IPS DF 6.9 (cell line): ENCODE measurements at places on chromosomes 2 and 18.

GRCh38 chr2:36307441-36307840, 48.1 kb upstream of the CRIM1 start:
- no peak for DNase-seq

GRCh38 chr18:13525381-13526029, 200.9 kb downstream of the FAM210A start:
- DNase-seq = no peak

- DNase-seq = no peak
Observed at GRCh38 chr18:70158992-70159717, 46.3 kb downstream of the RTTN start.

DNA sequence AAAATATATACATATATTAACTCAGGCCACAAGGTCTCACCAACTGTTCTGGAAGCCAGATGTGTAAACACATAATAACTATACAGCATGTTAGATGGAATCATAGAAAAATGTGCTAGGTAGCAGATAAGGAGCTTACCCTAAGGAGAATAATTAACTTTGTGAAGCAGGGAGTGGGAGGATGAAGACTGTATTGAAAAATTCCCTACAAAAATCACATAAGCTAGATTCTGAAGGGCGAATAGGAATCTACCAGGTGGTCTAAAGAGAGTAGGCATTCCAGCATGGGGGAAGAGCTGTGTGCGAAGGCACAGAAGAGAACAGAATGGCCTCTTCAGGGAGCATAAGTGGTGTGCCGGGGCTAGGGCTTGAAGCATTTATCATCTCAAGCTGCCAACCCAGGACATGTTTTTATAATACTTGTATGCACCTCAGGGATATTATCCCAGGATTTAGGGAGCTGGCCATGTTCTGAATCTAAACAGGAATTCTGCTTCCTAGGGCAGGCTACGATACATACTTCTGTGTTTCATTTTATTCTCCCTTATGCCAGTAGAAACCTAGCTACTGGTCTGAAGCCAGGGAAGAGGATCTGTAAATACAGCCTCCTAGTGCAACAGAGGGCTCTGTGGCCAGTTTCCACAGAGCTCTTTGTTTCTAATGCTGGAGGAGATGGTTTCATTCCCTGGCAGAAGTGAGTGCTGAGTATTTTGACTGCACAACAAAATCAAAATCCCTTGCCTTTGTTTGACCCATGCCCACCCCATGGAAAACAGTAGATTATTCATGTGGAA, 56.7 kb downstream of the NEMP2 start:
- DNase-seq = no peak

GRCh38 chr2:241862093-241862492, 3.4 kb upstream of the PDCD1 start:
- no peak for DNase-seq

DNA sequence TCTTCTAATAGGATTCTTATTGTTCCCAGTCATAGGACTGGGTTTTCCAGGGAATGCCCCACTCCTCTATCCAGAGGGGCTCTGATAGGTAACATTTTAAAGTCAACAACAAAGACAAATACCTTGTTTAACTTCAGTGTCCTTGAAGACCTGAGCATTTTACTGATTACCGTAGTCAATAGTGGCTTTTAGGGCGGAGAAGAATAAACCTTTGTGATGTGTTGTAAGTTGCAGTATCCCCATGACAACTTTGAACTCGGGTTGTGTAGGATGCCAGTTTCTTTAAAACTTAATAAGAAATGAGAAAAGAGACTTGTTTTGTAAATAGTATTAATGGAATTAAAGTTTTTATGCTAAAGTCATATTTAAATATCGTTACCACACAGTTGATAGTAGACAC, 6.0 kb downstream of the GATA6 start:
- no peak for DNase-seq

- DNase-seq = no peak
Observed at GRCh38 chr2:239619369-239619768, 218.5 kb upstream of the HDAC4 start.

DNA sequence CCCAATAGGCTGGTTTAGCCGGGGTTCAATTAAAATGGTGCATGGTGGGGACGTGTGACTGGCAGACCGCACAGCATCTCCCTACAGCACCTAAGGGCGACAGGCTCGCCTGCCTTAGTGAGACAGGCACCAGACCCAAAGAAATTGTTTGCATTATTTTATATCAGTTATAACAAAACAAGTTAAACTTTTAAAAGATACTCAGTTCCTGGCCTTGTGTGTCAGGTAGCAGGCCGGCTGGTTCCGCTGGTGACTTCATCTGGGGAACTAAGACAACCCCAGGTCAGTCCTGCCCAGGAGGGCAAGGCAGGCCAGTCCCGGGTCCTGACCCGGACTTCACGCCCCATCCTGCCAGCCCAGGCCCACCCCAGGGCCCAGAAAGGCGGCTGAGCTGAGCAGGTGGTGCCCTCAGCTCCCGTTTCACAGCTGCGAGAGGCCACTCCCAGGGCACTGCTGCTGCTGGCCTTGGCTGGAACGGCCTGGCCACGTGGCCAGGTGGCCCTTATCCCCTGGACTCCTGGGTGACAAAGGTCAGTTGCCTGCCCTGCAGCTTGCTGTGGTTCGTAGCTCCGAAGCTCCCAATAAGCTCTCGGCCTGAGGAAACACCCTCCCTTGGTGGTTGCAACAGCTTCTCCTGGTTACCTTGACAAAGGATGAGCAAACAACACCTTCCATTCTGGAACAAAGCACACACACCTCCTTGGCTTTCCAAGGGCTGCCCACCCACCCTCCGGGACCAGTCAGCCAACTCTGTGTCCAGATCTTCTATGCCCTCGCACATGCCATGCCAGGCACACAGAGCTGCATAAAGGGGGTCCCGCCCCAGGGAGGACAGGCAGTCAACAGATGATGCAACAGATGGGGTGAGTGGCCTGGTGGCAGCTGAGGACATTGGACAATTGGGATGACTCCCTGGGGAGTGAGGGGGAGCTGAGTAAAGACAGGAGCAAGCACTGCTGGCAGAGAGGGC, 11.3 kb upstream of the AGXT start:
- DNase-seq = no peak

DNA sequence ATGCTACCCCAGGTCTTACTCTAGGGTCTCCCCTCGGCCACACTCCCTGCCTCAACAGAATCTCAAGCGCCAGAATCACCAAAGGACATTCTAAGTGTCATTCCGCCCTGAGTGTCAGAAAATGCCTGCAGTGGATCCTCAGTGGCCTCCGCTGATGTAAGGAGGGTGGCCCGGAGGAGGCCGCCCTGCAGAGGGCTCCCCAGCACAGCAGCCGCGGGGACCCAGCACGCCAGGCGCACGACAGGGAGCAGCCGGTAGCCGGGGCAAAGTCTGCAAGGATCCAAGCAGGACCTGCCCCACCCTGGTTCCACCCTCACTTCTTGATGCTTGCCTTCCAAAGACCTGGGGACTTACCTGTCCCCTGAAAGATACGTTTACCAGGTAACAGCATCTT, 54.2 kb upstream of the ID2 start:
- no peak for DNase-seq

- DNase-seq = no peak
Observed at GRCh38 chr18:60146220-60146960, 226.2 kb downstream of the MC4R start.

DNA sequence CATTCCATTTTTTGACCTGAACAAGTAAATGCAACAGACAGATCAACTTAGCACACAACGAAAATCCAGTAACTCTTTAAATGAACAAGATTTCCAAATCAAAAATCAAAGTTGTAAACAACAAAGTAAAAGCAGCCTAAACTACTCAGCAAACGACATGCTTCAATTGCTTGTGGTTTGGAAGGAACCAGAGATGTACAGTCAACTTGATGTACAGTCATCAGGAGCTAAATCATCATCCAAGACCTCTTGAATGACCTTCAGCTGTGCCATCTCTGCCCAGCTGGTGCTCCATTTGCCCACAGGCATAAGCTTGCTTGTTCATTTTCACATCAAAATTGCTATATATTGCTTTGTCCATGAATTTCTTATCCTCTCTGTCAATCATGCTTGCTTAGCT, 109.8 kb downstream of the UPP2 start:
- DNase-seq = no peak

GRCh38 chr2:17636257-17636656, 95.8 kb downstream of the VSNL1 start:
- no peak for DNase-seq

GRCh38 chr2:238846378-238846627, 1.6 kb upstream of the TWIST2 start:
- no peak for DNase-seq

- DNase-seq = peak; percentile 9
Observed at GRCh38 chr2:182818925-182819324, 47.5 kb downstream of the FRZB start.

GRCh38 chr2:230781130-230781797, 68.6 kb downstream of the CAB39 start:
- no peak for DNase-seq

GRCh38 chr2:177322801-177323261, 58.3 kb upstream of the NFE2L2 start:
- DNase-seq = no peak

DNA sequence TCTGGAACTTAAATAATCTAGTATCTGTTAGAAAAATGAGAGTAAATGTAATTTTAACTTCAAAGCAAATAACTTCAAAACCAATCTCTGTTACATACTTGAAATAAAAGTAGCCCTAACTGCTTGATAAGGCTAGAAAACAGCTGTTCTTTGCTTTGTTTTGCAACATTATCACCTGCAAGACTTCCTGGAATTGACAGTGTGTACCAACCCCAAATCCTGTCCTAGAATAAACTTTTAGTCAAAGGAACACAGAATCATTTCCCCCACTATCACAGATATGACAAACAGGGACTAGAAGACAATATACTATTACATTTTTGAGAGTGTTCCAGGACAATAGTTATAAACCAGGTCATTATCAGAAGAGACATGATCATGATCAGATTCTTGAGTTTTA, 105.3 kb upstream of the PGAP1 start:
- DNase-seq = no peak
